Fibroblast of mammary gland (primary cell): ENCODE measurements at places on chromosomes 7 and 10.

GRCh38 chr10:132987671-132988571 lies 45.6 kb upstream of the CFAP46 start:
- DNase-seq, result peak; percentile 88

- no peak for DNase-seq
Measured at GRCh38 chr7:22668971-22669401, 58.0 kb upstream of the IL6 start.

- no peak for DNase-seq
Measured at GRCh38 chr7:29793507-29793906, 12.8 kb upstream of the WIPF3 start.

DNA sequence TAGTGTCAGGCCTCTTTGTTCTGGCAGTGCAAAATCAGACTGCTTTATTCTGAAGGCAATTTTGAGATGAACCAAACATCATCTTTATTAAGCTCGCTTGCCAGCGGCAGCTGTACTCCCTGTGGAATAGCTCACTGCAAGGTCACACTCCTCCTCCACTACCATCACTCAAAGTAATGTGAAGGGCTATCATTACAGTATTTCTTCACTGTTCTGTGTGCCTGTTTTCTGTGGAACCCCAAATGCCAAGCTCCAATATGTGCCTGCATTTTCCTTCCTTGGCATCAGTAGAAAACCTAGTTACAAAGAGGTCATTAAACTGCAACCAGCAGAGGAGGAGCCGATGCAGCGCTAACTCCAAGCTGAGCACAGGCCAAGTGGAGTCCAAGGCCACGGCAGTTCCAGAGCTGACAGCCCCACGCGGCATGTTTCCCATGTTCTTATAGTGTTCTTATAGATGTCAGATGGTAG lies 21.4 kb downstream of the BCCIP start:
- DNase-seq, result no peak

GRCh38 chr10:132248455-132249225 lies 59.1 kb downstream of the STK32C start:
- peak; percentile 8 for DNase-seq

DNA sequence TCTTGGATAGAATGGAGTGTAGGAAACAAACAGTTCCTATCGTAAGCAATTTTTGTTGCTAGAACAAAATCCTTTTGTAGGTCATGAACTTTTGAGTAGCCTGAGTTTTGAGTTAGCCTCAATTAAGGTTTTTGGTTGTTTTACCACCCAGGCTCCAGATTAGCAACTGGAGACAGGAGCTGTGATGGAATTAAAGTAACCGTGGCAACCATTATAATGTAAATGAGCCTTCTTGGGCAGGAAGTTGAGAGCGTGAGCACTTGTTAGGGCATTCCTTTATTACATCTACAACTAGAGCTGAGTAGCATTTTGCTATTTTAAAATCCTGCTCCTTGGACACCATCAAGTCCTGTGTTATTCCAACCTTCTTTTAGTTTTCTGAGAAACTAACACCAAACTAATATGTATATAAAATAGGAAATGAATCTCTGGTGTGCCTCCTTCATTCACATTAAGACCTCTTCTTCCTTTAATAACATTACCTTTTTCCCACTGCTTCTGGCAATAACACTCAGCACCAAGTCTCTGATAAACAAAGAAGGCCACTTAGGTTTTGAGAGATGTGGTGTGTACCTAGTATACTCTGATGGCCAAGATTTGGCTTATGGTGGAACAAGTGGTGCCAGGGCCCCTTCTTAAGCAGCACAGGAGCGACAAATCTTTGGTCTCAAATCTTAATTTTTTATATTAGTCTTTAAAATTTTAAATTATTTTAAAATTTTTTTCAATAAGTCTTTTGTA lies 34.0 kb downstream of the AHCYL2 start:
- no peak for DNase-seq

GRCh38 chr7:36600314-36600682 lies 124.0 kb downstream of the AOAH start:
- no peak for DNase-seq

DNA sequence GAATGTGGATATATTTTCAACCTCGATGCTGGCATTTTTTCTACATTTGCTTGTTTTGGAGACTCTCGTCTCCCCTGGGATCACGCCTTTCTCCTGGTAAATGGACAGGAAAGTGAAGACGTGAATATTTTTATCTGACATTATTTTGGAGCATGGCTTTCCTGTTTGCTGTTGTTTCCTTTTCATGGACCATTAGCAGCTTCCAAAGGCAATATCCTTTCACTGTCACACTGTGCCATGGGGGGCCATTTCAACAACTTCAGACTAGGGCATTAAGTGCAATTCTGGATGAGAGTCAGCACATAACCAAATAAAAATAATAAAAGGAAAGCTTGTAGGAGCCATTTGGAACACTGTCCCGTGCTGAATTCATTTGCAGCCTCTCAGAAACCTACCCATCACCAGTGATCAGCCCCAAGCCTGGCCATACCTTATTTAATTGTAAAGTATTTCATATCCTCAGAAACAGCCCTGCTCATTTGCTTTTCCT lies 75.9 kb upstream of the NEUROD6 start:
- no peak for DNase-seq

GRCh38 chr7:115267503-115267902 lies 345.6 kb downstream of the MDFIC start:
- no peak for DNase-seq

GRCh38 chr7:134454277-134454676 lies 4.6 kb downstream of the AKR1B1 start:
- DNase-seq, result peak; percentile 33

DNA sequence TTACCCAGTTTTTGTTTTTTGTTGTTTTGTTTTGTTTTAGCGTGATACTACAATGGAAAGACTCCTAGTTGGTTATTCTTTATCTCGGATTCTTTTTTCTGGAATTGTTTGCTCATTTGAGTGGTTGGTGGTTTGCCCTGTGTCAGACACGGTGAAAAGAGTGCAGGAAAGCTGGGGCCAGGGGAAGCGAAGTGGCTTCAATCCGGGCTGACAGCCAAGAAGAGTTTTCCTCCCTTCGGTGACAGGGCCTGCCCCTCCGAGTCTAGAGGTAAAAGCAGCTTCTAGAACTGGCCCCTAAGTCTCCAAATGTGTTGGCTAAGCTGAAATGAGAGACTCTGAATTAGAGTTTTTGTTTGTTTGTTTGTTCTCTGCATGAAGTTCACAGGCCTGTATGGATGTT lies 5.7 kb upstream of the AP5Z1 start:
- DNase-seq, result no peak

DNA sequence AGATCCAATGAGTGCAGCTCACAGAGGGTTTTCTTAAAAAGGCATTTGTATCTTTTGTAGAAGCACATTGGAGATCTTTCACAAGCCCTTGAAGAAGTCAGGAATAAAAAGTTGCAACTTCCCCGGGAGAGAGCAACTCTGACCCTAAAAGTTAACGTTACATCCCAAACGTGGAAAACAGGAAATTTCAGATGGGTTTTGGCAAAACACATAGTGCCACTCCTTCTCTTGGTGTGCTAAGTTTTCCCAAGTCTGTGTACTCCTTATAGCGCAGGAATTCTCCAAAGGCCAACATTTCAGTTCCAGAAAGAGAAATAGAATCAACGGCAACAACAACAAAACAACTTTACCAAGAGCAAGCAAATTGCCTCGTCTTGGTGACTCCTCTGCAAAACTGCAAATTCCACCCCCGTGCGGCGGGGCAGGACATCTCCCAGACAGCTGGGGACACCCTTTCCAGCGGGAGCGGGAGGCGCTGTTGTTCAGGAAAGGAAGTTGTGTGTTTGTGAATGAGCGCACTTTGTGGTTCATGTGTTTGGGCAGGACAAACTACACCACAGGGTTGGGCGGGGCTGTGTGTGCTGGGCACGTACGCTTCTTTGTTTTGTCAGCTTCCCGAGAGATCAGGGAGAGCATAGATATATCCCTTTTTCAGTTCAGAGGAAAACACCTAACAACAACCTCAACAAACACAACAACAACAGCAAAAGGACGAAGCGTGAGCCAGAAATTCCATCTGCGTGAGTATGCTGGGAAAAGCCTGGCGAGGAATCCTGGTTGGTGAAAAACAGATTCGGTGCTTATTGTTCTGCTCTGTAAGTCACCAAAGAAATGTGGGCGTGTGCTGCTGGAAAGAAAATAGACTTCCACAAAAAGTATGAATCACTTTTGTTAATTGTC lies 294.7 kb upstream of the PITRM1 start:
- peak; percentile 100 for DNase-seq

GRCh38 chr10:75972491-75973276 lies 541.3 kb downstream of the LRMDA start:
- DNase-seq, result peak; percentile 95
